DMS53 (cell line): ENCODE measurements at places on chromosomes 11 and 22.

DNA sequence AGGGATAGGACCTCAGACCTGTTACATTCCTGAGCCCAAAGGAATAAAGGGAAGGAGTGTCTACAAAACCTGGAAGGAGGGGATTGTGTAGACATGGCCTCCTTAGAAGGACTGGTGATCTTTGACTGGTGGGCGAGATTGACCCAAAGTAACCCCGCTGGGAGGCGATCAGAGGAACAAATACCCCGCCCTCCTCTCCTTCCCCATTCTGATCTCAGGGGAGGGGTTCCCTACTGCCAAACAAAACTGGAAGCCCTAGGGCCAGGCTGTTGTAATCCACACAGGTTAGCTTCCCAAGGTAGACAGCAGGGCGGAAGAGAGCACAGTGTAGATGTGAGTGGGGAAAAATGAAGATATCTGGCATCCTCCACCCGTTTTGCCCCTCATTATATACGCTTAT, 24.7 kb downstream of the NCF4 start:
- no peak for DNase-seq

- no peak for DNase-seq
Measured at GRCh38 chr11:19802773-19803293, 90.2 kb downstream of the NAV2 start.

DNA sequence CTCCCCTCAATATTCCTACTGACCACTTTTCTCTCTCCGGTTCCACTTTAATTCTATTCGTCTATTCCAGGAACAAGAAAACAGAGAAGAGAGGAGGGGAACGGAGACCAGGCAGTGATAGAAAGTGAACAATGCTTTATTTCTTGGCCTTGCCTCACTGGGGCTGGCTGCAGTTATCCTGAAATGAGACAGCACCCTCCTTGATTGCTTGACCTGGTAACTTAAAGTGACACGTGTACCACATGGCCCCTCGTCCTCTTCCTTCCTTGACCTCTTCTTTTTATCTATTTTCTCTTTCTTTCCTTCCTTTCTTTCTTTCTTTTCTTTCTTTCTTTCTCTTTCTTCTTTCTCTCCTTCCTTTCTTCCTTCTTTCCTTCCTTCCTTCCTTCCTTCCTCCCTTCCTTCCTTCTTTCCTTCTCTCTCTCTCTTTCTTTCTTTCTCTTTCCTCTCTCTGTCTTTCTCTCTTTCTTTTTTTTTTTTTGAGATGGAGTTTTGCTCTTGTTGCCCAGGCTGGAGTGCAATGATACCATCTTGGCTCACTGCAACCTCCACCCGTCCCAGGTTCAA, 52.8 kb upstream of the CLMP start:
- DNase-seq = no peak

DNA sequence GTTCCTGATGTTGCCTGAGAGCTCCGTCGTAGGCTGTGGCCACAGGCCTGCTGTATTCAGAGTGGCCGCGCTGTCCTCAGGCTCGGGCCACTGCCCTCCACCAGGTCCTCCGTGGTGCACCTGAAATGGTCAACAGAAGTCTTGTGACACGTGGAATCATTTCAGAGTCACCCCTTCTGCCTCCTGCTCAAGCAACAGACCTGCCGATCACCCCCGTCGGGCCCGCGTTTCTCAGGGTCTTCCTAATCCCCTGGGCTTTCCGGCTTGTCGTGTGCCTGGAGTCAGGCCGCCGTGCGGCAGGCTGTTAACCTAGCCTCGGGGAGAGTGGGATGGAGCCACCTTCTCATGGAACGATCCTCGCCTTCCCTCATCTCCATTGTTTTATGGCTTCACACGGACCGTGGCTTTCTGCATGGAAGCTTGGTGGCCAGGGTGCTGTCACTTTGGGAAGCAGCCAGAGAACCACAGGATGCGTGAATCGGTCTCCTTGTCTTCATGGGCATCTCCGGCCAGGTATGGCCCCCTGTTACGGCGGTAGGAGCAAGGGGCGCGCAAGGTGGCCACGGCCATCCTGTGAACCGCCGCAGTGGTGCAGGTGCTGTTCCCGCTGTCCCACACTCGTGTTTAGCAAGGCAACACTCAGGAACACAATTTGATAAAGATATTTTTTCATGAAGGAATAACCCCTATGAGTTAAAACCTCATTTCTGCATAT, 24.1 kb downstream of the NADSYN1 start:
- DNase-seq = no peak

- DNase-seq = no peak
Measured at GRCh38 chr11:15483205-15483604, 368.5 kb downstream of the INSC start.

GRCh38 chr22:29375398-29376076, 12.8 kb downstream of the AP1B1 start:
- no peak for DNase-seq

- DNase-seq = no peak
Measured at GRCh38 chr22:45915841-45916240, 61.1 kb downstream of the WNT7B start.

- DNase-seq = no peak
Measured at GRCh38 chr11:120676991-120677390, 165.4 kb downstream of the GRIK4 start.

- peak; percentile 70 for DNase-seq
Measured at GRCh38 chr11:134261626-134262488, 8.5 kb downstream of the ACAD8 start.

DNA sequence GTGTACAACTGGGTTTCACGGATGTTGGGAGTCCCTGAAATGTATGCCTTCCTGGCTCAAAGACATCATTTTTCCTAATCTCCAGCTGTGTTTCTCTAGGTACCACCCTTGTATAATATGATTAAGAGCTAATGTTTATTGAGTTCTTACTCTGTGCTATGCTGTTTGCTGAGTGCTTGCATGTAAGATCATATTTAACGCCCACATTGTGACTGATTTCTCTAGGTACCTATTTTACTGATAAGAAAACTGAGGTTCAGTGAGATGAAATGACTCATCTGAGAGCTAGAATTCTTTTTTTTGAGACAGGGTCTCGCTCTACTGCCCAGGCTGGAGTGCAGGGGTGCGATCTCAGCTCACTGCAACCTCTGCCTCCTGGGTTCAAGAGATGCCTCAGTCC, 42.6 kb downstream of the FAM227A start:
- no peak for DNase-seq

DNA sequence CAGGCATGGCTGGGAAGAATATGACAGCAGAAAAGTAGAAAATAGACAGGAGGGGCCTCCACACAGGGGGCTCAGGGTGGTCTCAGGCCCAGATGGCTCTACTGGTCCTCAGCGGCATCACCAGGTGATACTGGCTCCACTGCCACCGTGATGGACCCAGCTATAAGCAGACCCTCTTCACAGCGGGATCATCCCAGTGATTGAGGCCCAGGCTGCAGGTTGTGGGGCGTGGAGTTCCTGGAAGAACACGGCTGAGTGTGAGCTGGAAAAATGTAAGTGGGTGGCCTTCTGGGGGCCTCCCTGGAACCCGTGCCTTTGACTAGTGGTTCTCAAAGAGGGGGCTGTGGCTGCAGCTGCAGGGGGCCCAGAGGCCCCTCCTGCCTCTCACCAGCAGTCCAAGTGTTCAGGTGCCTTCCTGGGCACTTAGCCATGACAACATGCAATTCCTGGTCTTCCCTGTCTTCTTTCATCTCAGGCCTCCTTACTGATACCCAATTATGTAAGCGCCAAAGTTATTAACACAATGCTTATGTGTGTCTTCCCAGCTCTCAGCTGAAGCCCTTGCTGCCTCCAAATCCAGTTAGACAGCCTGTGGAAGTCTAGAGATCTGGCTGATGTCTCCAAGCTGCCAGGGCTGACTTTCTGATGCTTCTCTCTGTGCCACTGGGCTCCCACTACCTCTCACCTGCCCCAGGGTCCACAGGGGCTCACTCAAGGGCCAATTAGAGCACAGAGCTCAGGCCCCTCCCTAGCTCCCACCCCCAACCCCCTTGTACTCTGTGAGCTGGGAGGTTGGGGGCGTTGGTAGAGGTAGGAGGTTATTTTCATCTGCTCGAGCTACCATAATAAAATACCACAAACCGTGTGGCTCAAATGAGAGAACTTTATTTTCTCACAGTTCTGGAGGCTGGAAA, 110.1 kb upstream of the LMO1 start:
- DNase-seq = no peak

DNA sequence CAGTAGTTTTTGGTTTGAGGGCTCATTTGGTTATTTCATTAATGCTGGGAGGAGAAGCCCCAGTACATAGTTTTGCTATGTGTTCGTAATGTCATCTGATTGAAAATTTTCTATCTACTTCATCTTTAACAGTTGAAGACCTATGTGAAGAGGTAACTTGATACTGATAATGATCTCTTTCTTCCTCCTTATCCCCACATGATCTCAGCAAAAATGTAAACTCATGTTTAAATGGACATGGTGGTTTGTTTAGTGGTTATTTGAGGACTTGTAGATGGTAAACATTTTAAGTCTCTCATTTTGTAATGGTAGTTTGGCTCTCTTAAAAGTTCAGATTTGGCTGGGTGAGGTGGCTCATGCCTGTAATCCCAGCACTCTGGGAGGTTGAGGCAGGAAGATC, 53.7 kb upstream of the SPTBN2 start:
- DNase-seq = peak; percentile 50

- peak; percentile 77 for DNase-seq
Measured at GRCh38 chr22:21669026-21669425, 3.2 kb downstream of the PPIL2 start.

- DNase-seq = peak; percentile 83
Measured at GRCh38 chr11:107928767-107929507, 689 bp downstream of the RAB39A start.

DNA sequence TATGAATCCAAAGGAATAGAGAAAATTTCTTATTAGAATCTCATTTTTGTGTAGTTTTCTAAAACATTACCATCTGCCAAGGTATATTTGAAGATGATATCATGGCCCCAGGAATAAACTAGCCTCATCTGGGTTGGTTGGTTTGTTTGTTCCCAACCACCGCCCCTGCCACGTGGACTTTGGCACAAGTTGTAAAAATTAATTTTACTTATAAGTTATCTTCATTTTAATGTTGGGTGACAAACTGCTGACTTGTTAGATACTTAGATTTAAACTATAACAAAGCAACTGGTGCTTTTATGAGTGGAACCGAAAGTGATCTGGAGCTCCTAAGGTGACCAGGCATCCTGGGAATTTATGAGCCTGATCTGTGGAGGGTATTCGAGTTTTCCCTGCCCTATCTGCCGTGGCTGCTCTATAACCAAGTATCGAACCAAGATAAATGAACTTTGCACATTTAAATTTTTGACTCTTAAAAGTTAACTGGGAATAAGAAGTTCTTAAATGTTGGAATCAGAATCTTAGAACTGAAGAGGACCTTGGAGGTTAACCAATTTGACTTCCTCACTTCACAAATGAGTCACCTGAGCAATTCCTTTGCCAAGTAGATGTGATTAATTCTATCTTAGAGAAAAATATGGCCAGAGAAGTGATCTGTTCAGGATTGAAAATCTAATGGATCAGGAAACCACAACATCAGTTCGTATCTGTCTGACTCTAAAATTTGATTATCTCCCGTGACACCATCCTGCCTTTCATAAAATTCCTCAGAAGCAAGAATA, 129.1 kb upstream of the ARHGAP42 start:
- DNase-seq = no peak

DNA sequence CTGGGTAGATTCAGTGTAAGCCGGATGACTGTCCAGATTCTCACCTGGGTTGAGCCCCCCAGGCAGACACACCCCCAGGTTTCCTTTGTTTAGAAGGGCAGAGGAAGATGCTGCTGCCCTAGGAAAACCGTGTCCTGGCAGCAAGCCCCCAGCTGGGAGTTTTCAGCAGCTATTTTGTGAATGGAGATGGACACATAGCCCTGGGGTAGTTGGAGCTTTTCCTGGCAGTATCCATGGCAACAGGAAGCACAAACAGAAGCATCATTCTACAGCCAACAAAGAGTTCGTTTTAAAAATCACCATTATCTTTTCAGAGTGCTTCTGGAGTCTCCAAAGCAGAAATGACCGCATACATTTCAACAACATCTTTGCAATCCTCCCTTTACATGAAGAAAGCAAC, 245.5 kb downstream of the BRD1 start:
- DNase-seq = no peak

DNA sequence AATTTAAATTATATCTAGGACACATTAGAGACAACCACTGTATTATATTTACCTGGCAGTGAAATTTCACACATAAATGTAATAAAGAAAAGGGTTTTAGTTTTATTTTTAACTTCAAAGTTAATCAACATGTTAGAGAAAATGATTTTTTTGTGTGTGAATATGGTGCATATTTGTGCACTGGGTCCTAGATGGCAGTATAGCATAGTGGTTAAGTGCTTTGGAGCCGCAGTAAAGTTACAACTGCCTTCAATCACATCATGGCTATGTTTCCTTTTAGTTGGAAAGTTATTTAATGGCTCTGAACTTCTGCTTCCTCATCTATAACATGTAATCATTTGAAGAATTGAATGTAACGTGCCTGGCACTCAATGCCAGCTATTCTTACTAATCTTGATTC, 108.9 kb upstream of the DDI1 start:
- DNase-seq = peak; percentile 58

DNA sequence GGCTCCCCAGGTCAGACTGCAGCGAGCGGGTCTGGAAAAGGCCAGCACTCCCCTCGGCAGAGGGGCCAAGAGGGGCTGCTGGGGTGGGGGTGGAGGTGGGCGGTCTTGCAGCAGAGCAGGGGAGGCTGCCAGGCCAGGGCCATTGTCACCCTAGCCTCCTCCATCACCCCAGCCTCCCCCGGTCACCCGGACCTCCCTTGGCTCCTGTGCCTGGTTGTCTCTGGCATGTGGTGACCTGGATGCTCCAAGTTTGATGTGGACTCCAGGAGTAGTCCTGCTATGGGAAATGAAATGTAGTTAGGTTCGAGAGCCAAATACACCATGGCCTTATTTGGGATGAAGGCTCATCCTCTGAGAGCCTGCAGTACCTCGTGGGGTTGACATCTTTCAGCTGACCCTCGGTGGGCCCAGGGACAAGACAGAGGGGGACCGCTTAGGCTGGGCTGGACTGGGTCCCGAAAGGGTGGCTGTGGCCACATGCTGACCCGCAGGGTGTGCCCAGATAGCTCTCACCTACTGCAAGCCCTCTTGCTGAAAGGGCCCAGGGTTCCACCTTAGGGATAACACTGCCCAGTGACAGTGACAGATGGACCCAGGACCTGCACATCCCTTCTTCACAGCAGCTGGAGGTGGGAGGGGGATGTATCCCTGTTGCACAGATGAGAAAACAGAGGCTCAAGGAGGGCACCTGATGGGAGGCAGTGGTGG, 24.1 kb downstream of the MRGPRD start:
- DNase-seq = no peak

DNA sequence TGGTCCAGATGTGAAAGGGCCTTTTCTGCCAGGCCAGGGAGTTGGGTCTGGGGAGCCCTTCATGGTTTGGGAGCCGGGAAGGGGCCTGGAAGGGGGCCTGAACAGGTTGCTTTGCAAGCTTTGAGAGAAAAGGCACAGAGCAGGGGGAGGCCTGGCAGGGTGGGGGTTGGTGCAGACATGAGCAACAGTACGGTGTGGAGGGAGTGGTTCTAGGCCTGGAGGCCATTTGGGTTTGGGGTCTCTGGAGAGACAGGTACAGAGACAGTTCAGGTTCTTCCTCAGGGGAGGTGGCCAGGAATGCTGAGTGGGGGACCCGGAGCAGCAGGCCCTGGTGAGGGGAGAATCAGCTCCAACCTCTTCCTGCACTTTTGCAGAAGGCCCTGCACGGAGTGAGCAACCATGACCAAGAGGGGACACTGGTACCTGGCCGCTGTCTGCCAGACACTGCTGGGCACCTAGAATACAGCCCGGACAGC, 1.4 kb downstream of the KDELR3 start:
- DNase-seq = no peak
